ENCODE measurements at places on chromosomes 6 and 20.
A peak's percentile ranks its signal among the peaks of the same experiment; 100 is the strongest.

DNA sequence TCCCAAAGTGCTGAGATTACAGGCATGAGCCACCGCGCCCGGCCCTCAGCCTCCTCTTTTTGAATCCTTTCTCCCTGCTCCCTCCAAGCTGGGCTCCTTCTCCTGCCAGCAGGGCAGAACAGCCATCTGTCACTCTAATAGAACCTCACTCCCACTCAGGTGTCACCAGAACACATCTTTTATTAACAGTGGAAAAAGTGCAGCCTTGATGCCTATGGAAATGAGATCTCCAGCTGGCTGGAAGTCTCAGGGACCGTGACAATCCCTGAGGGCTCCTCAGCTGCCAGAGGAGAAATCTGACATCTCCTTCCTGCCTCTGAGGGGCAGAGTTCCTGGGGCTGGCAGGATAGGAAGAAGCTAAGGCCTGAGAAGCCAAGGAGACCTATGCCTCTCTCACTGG lies 28.0 kb downstream of the TMC2 start:
- no peak for DNase-seq

- no peak for DNase-seq
These were observed 104.4 kb downstream of the MRPL14 start for GRCh38 chr6:44022671-44023352.

- peak; percentile 25 for DNase-seq
These were observed 446.7 kb downstream of the BCKDHB start for GRCh38 chr6:80553071-80553740.

DNA sequence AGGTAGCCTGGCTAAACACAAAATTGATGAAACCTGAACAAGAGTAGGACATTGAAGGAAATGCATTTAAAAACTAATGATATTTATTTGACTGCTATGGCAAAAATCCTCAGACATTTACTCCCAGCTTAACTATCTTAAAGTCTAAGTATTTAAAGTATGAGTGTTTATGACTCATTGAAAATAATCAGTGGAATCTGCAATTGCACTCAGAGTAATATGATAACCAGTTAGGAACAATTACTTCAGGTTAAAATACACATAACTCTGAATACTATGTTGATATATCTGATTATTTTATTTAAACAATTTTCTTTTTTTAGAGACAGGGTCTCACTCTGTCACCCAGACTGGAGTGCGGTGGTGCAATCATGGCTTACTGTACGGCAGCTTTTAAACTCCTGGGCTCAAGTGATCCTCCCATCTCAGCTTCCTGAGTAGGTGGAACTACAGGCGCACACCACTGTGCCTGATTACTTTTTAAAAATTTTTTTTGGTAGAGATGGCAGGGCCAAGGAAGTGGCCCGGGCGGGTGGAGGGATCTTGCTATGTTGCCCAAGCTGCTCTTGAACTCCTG lies 43.9 kb downstream of the FILIP1 start:
- DNase-seq: no peak

DNA sequence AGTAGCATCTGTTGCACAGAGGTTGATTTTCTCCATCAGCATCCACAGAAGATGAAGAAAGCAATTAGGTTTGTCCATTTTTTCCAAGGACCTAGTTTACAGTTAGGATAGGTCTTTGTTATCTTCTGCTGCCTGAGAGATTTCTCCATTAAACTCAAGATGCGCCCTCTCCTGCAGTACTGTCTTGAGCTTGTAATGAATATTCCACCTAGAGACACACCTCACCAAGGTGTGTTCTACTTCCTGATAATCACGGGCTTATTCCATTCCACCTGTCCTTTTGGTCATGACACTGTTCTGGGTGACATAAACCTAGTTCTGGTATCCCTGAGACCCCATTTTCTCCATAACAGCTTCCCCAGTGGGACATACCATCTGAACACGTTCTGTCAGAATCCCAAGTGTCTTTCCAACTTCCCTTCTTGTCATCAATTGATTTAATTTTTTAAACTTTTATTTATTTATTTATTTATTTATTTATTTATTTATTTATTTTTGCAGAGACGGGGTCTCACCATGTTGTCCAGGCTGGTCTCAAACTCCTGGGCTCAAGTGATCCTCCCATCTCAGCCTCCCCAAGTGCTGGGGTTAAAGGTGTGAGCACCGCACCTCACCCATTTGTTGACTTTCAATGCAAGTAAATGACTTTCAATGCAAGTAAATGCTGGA lies 75.6 kb upstream of the HS3ST5 start:
- no peak for DNase-seq

DNA sequence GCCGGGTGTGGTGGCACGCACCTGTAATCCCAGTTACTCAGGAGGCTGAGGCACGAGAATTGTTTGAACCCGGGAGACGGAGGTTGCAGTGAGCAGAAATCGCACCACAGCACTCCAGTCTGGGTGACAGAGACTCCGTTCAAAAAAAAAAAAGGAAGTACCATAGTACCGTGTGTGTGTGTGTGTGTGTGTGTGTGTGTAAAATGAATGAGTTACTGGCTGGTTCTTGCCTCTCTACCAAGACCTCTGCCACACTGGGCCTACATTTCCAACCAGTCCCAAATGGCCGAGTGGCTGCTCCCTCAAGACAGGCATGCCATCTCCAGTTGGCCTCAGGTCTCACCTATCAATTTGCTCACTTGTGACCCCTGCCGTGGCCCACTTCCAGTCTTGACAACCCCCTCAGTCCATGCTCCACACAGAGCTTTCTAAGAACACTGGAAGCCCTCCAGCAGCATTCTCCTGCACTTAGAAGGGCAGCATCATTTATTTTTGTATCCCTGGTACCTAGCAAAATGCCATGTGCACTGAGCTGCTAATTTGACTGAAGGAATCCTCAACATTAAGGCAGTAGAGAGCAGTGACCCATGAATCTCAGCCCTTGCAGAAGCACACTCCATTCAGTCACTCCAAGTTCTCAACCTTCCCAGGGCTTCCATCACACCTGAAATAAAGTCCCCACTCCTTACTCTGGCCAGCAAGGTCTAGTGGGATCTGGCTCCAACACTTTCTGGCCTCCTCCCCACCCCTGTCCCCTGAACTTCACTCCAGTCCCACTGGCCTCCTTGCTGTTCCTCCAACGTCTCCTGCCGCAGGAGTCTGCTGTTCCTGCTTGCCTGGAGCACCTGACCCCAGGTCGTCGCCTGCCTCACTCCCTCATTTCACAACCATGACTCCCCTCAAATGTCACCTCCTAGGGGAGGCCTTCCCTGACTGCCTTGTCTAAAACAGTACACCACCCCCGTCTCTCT lies 29.9 kb downstream of the COX4I2 start:
- DNase-seq: no peak

- no peak for DNase-seq
These were observed 300.9 kb upstream of the PRDM1 start for GRCh38 chr6:105785066-105785811.

DNA sequence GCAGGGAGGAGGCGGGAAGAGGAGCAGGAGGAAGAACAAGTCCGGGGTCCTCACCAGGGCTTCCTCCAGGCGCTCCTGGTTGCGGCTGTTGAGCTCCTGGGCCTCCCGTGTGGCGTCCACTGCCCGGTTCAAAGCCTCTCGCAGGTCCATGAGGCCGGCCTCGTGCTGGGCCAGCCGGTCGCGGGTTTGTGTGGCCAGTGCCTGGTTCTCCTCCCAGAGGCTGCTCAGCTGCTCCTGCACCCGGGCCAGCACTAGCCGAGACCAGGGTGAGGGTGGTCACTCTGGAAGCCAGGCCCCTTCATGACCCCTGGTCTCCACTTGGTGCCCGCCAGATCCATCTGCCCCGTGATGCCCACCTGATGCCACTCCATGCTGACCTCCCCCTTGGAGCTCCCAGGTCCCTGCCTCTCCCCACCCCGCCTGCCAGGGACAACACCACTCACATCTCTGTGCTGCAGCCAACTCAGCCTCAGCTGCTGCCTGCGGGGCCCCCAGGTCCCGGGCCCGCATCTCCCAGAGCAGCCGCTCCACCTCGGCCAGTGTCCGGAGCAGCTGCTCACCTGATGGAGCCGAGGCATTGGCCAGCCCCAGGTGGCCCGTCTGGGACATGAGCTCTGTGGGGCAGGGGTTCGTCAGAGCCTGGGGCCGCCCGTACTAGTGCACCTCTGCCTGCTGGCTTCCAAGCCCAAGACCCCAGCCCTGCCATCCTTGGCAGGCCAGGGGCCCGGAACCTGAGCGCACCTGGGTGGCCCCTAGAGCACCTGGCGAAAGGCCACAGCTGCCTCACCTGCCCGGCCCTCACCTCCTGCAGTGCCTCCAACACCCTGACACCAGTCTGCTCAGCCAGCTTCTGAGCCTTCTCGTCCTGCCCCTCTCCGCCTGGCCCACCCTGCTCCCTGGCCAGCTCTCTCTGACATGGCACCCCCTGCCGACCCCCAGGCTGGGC lies 15.9 kb downstream of the ADRM1 start:
- no peak for DNase-seq

- DNase-seq: no peak
These were observed 11.5 kb upstream of the PI3 start for GRCh38 chr20:45163083-45163803.

GRCh38 chr6:150288456-150288855 lies 80.4 kb upstream of the IYD start:
- DNase-seq: no peak

DNA sequence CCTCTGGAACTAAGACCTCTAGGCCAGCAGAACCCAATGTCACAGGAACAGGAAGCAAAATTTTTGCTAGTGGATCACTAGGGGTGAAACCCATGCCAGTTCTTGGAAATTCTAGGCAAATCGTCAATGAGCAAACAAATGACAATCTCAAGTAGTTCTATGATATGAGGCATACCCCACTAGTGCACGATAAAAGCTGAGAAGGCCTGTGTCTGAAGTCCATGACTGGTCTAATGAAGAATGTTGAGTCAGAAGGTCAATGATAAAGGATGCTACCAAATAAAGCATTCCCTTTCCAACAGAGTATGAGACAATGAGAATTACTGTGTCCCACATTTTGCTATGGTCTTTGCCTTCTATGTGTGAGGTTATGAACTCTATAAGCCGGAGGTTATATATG lies 149.4 kb upstream of the NOX3 start:
- DNase-seq: no peak

DNA sequence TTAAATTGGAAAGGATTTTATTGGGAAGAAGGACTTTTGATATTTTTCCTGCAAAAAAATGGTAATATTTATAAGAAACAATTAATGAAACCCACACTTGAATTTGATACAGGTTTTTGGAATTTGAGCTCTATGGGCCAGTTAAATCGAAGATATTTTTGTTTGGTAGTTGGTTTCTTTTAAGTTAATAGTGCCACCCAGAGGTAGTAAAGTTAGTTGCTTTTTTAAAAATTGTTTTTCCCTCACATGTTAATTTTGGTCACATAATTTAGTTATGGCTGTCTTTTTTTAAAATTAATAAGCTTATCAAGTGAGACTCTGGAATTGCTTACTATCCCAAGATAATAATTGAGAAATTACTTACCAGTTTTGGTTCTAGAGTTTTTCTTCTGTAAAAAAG lies 7.1 kb downstream of the PRIM2 start:
- peak; percentile 23 for DNase-seq

DNA sequence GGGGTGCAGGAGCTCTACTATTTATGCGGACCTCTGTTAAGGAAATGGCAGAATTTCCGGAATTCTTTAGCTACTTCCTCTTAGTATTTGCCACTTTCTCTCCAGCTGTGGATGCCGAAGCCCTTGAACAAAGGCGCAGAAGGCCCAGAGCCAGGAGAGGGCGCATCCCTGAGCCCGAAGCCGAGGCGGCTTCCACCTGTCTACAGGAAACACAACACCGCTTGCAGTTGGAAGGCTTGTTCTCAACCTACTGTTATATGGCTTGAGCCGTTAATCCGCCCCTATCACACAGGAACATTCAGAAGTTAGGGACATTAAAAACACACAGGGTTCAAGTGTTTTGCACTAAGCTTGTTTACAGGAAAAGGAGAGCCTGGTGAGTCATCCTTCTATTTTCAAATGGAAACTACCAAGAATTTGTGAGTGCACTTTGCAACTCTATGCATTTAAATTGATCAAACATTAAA lies 417.1 kb downstream of the BCKDHB start:
- DNase-seq: peak; percentile 91

DNA sequence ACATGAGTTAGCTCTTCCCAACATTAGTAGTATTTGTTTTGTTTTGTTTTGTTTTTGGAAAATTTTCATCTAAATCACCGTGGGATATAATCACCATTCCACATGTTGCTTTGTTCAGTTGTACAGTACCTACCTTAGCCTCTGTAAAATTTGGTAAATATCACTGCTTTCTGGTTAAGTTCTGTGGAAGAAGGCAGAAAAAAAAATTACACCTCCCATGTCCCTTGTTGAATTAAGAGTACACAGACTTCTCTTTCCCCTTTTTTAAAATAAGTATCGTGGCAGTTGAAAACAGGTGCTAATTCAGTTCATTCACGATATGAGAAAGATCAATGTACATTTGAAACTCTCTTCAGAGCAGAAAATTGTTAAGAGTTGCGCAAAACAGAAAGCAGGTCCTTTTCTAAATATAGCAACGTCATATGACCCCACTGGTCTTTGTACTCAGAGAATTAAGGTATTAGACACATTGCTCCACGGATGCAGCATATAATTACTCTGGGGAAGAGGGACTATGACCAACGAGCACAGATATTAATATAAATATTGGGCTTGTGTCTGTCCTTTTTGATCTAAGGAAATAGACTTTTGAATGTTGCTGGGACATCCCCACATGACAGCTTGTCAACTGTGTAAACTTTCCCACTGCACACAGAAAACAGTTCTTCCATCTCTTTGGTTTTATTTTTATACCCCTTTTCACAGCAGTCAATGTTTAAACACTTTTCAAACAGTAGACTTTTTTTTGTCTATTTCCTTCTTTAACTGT lies 58.6 kb upstream of the ZNF217 start:
- DNase-seq: no peak

DNA sequence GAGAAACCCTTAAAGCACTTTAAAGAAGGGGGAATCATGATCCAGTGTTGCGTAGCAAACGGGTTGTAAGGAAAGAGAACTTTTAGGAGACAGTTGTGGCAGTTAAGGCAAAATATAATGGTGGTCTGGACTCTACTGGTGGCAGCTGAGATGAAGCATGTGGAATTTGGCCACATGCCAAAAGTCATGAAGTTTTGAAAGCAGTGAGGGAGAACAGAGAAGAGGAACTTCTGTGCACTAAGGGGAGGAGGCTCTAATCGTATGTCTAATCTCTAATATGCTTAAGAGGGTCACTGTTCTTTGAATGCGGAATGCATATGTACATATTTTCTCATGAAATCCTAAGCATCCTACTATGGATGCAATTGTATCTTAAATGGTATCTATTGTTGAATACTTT lies 91.5 kb downstream of the RIMS1 start:
- DNase-seq: no peak

GRCh38 chr6:75813476-75814250 lies 64.6 kb downstream of the MYO6 start:
- no peak for DNase-seq

DNA sequence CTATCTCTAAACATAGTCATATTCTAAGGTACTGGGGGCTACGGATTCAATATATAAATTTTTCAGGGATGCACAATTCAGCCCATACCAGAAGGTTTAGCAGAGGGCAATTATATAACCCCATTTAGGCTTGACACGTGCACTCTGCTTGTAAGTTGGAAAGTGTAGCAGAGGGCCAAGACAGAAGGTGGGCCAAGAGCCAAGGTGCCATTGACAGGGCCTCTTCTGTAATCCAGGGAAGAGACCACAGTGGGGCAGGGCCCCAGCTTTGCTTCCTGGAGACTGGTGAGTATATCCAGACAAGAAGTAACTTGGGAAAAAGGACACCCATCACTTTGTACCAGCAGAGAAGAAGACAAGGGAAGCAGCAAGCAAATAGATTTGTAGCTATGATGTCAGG lies 672.4 kb upstream of the MARCKS start:
- DNase-seq: no peak
